ENCODE measurements at places on chromosomes 3 and 15.

DNA sequence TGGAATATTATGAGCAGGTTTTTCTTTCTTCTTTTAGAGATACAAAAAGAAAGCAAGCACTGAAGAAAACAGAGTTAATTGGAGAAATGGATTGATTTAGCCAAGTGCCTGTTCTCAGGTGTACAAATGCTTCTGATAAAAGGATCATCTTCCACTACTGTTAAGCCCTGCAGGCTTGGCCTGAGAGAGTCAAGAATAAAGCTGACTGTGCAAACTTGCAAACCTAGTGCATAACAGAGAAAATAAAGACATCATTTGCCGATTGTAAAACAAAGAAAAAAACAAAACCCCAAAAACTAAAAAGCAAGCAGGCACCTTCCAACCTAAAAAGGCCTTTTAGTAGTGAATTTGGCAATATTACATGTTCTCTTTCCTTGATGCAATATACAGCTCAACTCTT is 78.0 kb upstream of the CCDC80 start:
- DNase-seq = no peak

DNA sequence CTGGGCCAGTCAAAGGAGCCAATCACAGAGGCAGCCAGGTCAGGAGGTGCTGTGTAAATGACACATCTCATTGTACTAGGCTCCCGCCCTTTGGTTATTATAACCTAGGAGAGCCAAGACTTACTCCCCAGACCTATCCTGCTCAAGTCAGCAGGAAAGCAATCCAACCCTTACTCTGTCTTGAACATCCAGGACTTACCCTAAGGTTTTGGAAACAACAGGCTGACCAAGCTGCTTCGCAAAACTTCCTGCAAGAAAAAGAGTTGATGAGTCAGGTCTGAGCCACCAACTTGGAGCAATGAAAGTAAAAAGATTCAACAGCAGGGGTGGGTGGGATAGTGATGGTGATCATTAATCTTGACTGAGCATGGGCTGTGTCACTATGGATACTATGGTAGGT is 144.4 kb downstream of the MYLK start:
- DNase-seq = no peak

GRCh38 chr3:57981483-57982087 is 26.6 kb upstream of the FLNB start:
- no peak for DNase-seq

GRCh38 chr15:61916104-61916503 is 144.1 kb downstream of the VPS13C start:
- DNase-seq = no peak

DNA sequence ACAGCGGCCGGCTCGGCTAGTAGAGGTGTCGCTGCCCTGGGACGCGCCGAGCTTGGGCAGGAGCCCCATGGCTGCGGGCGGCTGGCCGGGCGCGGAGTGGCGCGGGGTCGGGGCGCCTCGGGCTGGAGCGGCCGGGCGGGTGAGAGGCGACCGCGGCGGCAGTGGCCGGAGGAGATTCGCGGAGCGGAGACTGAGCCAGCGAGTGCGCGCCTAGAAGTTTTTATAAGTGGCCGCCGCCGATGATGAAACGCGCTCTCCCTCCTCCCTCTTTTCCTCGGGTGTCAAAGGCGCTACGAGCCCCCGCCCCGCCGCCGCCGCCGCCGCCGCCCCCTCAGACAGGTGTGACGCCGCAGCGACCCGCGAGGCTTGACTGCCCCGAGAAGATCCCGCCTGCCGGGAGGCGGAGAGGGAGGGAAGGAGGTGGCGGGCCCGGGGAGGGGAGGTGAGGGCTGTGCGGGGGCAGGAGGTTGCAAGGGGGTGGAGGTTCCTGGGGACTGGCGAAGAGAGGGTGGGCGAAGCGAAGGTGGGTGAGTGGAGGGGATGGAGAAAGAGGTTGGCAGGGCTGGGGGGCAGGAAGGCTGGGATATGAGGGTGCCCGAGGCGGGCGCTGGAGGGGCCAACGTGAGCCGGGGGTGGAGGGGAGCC is at the start of gene SLCO2A1:
SLCO2A1 (minus strand) TSS at position 192 of the 645 bp plus-strand sequence; CDS start at position 69, 123 bp downstream.
- no peak for DNase-seq

GRCh38 chr3:140403079-140403478 is 274.8 kb upstream of the TRIM42 start:
- DNase-seq = no peak

- DNase-seq = no peak
Observed at GRCh38 chr3:179734497-179735281, 81.8 kb downstream of the USP13 start.

GRCh38 chr15:84656972-84657371 is 1.0 kb downstream of the NMB start:
- DNase-seq = no peak

DNA sequence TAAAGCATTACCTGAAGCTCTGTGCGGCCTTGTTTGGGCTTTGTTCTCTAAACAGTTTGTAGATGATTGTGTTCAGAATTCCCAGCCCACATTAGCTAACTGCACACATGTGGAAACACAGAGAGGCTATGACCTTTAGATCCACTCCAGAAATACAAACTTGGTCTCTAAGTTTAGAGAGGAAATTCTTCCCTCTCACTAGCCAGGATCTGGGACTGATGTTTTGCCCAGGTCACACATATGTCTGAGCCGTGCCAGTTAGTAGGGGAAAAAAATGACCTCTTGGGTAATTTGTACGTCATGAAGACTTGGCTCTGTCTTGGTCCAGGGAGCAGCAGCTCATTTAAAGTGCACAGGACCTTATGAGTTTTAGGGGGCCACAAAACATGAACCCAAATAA is 223.1 kb downstream of the RBMS3 start:
- no peak for DNase-seq

- DNase-seq = no peak
Observed at GRCh38 chr3:159779883-159780282, 208.8 kb upstream of the IL12A start.

DNA sequence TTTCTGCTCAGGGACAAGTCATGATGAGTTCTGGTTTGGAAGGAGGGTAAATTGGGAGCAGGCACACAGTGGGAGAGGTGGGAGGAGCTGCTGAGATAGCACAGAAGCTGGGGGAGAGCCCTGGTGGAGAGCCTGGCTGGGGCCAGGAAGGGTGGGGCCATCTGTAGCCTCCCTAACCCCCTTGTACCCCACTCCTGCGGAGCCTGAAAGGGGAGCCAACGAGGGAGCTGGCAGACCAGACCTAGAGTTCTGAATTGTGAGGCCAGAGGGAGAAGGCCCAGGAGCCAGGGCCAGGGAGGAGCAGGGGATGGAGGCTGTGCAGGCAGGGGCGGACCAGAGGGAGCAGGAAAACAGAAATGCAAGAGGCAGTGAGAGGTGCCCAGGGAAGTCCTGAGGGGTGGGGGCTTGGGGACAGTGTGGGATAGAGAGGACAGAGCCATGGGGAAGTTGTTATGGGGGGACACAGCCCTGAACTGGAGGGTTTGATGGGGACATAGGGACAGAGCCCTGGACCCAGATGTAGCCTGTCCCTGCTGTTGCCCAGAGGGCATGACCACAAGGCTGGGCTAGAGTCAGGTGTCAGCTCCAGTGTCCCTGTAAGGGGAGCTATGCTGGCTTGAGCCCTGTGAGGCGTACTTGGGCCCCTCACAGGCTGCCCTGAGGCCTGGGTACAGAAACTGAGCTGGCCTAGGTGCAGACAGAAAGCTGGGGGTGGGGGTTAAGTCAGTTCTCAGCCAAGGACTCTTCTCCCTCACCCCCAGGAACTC is 1.2 kb downstream of the TMIE start:
- no peak for DNase-seq

GRCh38 chr3:149274220-149274619 is 52.6 kb upstream of the CP start:
- DNase-seq = no peak

DNA sequence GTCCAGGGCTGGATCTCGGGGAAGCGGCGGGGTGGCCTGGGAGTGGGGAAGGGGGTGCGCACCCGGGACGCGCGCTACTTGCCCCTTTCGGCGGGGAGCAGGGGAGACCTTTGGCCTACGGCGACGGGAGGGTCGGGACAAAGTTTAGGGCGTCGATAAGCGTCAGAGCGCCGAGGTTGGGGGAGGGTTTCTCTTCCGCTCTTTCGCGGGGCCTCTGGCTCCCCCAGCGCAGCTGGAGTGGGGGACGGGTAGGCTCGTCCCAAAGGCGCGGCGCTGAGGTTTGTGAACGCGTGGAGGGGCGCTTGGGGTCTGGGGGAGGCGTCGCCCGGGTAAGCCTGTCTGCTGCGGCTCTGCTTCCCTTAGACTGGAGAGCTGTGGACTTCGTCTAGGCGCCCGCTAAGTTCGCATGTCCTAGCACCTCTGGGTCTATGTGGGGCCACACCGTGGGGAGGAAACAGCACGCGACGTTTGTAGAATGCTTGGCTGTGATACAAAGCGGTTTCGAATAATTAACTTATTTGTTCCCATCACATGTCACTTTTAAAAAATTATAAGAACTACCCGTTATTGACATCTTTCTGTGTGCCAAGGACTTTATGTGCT is 527 bp downstream of the B2M start:
- DNase-seq = peak; percentile 80

GRCh38 chr15:36921484-36922091 is 178.8 kb downstream of the MEIS2 start:
- DNase-seq = no peak

- no peak for DNase-seq
Observed at GRCh38 chr3:65607101-65607500, 431.6 kb downstream of the MAGI1 start.

GRCh38 chr3:63193647-63194046 is 84.5 kb upstream of the SYNPR start:
- no peak for DNase-seq

DNA sequence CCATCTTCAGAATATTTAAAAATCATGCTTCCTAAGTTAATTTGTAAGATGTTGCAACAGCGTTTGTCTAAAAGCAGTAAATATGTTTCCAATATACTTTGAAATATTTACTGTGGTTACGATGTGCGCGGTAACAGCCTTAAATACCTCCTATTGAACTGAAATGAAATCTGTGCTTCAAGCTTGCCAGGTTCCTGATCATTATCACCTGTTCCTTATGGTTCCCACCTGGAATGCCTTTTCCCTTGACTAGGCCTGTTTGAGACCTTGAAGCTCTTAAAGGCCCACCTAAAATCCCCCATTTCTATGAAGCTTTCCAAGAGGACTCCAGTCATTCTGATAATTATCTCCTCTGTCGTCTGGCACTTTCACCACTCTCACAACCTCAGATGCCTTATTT is 146.7 kb downstream of the NAALADL2 start:
- no peak for DNase-seq

DNA sequence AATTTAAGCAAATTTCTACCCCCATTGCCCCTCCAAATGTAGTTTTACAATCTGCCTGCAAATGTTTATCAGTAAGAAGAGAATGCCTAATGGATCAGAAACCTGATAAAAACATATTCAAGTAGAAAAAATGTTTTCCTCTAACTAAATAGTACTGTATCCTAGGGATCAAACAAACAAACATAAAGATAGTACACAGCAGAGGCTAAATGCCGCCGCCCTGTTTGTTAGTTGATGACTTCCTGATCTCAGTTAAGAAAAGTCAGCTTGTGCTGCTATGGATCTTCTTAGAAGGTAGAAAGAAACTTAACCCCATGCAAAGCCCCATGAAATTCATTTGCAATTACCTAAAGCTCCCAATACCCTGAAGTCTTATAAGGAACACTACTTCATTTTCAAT is 387.3 kb upstream of the THBS1 start:
- no peak for DNase-seq

DNA sequence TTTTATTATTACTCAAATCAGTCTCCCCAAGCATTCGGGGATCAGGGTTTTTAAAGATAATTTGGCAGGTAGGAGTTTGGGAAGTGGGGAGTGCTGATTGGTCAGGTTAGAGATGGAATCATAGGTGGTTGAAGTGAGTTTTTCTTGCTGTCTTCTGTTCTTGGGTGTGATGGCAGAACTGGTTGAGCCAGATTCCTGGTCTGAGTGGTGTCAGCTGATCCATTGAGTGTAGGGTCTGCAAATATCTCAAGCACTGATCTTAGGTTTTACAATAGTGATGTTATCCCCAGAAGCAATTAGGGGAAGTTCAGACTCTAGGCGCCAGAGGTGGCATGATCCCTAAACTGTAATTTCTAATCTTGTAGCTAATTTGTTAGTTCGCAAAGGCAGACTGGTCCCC is 20.6 kb upstream of the TRANK1 start:
- no peak for DNase-seq

GRCh38 chr3:64438812-64439211 is 213.5 kb upstream of the PRICKLE2 start:
- no peak for DNase-seq

GRCh38 chr3:29513236-29513635 is 232.4 kb downstream of the RBMS3 start:
- no peak for DNase-seq

DNA sequence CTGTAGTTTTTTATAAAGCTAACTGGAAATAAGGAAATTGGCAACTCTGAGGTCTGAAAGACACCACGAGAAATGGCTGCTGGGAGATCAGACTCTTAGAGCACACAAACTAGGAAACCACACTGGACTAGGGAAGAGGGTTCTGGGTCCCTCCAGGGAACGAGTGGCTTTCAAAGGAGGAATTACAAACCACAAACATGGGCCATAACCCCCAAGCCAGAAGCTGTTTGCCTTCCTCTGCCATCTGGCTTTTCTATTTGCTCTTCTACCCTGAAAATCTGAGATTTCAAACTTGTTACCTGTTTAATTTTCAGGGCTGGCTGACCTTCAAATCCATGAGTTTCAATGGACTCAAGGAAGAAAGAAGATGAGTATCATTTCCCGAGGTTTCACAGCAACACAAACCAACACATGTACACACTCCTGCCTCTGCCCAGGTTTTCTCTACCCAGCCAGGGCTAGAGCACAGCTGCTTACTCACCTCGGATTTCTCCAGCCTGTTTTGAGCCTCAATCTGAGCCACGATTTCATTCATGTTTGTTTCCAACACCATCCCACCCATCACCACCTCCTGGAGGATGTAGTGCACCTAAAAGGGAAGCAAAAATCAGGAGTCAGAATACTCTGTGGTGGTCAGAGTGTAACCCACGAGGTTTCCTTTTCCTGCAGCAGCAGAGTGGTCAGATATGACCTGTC is 22.6 kb upstream of the ANPEP start:
- DNase-seq = no peak

- no peak for DNase-seq
Observed at GRCh38 chr15:70238917-70239316, 141.2 kb upstream of the TLE3 start.

GRCh38 chr3:196666001-196666867 is 26.7 kb downstream of the NRROS start:
- no peak for DNase-seq

GRCh38 chr3:196414469-196414868 is 17.8 kb downstream of the UBXN7 start:
- no peak for DNase-seq

- DNase-seq = no peak
Observed at GRCh38 chr15:57736591-57736990, 30.1 kb downstream of the POLR2M start.

- no peak for DNase-seq
Observed at GRCh38 chr3:13308380-13308801, 111.7 kb downstream of the NUP210 start.

Data from cardiac septum (tissue), 1 donor.